ENCODE measurements at places on chromosomes 3 and 15.

GRCh38 chr3:31377045-31377642 lies 155.6 kb upstream of the STT3B start:
- no peak for DNase-seq

GRCh38 chr15:63362885-63363284 lies 18.8 kb downstream of the CA12 start:
- DNase-seq: no peak

DNA sequence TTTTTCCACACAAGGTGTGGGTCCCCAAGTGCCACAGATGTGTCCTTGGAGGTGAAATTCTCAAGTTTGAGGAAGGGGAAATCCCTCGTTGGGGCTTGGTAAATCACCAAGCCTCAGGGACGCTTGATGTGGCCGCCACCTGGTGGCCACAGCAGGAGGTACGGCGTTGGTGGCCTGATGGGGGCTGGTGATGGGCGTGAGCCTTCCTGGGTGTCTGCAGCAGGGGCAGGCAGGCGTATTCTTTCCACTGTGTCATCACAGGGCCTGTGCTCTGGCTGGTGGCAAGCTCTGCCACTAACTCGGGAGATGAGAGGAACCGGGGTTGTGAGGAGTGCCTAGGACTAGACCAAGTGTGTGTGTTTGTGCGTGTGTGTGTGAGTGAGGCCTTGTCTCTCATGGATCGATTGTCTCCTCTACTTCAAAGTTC lies 4.2 kb downstream of the ACOX2 start:
- peak; percentile 80 for DNase-seq

DNA sequence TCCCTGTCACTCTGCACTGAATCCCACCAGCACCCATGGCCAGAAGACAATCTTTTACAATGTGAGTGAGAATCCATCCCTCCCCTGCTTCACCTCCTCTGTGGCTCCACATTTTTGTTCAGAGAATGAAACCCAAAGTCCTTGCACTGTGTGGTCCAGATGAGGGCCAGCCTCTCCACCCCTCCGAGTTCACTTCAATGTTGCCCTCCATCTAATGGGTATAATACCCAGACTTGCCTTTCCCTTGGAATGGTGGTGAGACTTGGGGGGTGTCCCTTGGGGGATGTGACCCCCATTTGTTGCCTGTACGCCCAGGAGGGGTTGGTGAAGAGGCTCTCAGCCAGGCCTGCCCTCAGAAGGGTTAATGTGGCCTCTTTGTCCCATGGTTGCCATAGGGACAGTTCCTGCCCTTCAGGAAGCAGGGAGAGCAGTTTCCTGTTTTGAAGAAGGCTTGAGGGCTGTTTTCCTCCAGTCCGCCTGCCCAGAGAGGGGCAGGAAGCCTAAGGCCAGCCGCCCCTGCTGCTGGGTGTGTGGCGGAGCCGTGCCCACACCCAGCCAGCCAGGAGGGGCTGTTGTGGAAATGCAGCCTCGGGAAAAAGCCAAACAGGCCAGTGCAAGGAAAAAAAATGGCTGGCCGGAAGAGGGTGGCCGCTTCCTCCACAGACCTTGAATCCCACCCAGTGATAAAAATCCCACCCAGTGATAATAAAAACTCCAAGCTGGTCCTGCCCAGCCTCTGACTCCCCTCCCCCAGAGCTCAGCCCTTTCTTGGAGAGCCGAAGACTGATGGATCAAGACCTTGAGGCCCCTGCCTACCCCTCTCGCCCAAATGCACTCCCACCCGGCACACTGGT lies 14.6 kb upstream of the FGD5 start:
- no peak for DNase-seq

GRCh38 chr3:58490860-58491501 lies 915 bp upstream of the KCTD6 start:
- no peak for DNase-seq

GRCh38 chr3:158631981-158632380 lies 12.3 kb upstream of the GFM1 start:
- no peak for DNase-seq

- no peak for DNase-seq
Measured at GRCh38 chr3:184343200-184343876, 5.9 kb downstream of the FAM131A start.

DNA sequence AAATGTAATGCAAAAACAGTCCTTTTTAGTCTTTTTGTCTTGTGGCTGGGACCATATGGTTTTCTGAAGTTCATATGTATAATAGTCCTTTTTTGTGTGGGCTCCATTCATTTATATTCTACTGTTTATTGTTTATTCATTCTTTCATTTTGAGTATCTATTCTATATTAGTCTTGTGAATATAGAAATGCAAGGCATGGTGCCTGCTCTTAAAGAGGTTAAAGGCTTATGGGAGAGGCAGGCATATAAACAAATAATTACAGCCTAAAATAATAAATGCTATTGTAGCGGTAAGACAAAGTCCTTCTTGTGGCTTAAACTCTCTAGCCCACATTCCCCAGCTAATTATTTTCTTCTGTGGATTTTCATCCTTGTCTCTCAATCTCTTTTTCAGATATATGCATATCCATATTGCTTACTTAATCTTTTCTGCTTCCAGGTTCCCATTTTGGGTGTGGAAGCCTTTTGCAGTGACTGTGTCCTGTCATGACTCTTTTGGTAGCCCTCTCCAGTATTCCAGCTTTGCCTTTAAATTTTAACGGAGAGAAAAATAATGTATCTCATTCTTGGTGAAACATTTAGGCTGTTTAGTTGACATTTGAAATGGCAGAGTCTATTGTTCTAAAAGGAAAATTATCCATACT lies 101.6 kb downstream of the PPM1L start:
- no peak for DNase-seq

DNA sequence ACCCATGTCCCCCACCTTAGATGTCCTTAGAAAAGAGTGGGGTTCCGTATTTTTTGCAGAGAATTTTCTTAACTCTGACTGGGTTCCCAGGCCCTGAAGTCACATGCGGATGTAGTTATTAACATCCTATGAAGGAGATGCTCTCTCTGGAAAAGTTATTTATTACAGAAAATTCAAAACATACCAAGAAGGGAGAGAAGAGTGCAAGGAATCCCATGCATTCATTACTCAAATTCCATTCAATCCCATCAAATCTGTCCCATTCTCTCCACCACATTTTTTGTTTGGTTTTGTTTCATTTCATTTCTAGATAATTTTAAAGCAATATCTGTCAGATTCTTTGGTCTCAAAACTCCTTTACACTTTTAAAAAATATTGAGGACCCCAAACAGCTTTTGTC lies 34.3 kb upstream of the ANKRD34C start:
- DNase-seq: no peak

DNA sequence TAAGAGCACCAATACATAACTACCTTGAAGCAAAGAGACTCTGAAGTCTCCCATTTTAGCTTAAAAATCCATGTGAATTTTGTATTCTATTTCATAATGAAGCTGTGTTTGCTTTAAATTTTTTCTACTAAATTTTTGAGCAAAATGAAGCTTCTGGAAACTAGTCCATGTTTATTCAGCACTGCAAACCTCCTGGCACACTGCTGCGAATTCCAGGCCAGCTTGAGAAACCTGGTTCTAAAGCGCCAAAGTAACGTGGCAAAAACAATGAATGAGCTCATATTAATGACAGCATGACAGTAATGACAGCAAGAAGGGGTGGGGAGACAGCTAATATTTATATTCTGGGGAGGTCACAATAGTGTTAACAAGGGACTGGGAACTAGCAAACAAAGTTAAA lies 25.7 kb downstream of the CEP152 start:
- peak; percentile 42 for DNase-seq

DNA sequence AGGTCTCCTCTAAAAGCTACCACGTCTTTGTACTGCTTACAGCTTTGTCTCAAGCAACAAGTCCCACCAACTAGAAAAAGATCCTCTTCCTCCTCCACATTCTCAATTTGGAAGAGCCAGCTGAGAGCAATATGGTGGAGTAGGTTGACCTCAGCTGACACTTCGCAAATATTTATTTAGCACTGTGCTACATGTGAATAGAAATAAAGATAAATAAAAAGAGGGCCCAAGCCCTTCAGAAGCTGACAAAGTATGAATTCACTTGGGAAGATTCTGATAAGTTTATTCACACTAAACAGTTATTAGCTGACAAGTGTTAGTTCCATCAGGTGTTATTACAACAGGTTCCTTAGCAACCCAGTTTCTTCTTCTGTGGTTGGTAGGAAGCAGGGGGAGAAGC lies 310.3 kb downstream of the GBE1 start:
- DNase-seq: no peak

DNA sequence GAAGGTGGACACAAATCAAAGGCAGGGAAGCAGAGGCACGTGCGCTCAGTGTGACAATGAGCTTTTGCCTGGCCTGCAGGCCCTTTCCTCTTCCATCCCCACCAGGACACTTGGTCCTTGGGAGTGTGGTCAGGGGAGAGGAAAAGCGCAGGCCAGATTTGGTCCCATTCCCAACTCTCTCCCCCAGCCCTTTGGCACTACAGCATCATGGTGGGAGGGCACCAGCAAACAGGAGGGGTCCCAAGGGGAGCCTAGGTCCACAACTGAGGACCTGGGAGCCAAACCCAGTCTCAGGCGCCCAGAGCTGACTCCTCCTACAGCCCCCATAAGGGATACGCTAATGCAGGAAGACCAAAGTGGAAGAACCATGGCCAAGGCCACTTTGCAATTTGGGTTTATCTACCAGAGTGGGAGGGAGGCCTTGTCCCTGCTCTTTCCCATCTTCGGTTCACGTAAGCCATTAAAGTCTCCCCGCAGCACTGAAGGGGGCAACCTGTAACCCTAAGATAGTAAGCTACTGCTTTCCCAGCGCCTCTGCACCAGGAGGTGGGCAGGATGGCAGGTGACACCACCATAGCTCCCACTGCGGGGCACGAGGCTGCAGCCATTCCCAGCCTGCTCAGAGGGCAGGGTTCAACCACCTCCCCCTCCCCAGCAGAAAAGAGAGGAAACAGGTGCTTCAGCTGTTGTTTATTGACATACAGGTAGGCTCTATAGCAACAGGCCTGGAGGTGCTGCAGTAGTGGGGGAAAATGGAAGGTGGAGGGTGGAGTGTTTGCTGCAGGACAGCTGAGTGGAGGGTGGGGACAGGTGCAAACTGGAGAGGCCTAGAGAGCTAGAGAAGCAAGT lies 993 bp upstream of the GRAMD2A start:
- DNase-seq: no peak

- DNase-seq: no peak
Measured at GRCh38 chr3:119343719-119344118, 49.5 kb downstream of the ARHGAP31 start.

Measured in testis (tissue), 5 donors.